ENCODE measurements at places on chromosomes 13 and 19. TPM values are rescaled to one million over a fixed set of nuclear protein-coding genes. Genes with fewer than 3 reads are reported as not detected.

The PLK5 gene
- not detected for total RNA-seq

The NFIX gene
- 34.8 TPM for total RNA-seq

The ACER1 gene
- total RNA-seq = not detected

The NDUFA7 gene
- 86.9 TPM for total RNA-seq

The KLK8 gene
- 92.8 TPM for total RNA-seq

The LACC1 gene
- total RNA-seq = 2.6 TPM
